ENCODE measurements at places on chromosomes 6 and 20.

DNA sequence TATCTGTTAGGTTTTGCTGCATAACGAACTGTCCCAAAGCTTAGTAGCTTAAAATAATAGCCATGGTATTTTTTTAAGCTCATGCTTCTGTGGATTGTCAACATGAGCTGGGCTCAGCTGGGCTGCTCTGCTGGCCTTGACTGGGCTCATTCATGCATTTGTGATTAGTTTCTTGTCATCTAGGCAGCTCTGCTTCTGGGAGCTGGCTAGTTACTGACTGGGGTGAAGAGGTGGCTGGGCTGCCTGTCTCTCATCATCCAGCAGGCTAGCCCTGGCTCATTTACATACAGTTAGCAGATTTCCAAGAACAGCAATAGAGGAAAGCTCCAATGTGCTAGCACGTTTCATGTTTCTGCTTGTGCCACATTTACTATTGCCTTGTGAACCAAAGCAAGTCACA lies 165.1 kb upstream of the PCSK2 start:
- no peak for DNase-seq

GRCh38 chr6:25476126-25476525 lies 175.9 kb upstream of the SCGN start:
- DNase-seq = no peak

DNA sequence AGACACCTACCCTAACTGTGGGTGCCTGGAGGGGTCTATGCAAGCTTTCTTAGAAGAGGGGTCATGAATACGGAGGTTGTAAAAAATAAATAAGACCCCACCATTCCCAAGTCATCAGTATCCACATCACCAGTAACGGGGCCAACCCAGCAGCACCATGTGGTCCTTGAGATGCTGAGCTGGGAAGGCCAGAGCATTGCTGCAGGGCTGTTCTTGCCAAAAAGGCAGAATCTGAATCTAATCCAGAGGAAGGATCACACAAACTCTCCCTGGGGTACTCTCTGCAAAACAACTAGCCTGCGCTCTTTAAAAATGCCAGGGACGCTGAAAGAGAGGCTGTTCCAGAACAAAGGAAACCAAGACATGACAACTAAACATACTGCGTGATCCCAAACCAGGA lies 43.2 kb downstream of the SSR1 start:
- no peak for DNase-seq

GRCh38 chr20:23118144-23118543 lies 32.0 kb upstream of the CD93 start:
- DNase-seq = no peak

DNA sequence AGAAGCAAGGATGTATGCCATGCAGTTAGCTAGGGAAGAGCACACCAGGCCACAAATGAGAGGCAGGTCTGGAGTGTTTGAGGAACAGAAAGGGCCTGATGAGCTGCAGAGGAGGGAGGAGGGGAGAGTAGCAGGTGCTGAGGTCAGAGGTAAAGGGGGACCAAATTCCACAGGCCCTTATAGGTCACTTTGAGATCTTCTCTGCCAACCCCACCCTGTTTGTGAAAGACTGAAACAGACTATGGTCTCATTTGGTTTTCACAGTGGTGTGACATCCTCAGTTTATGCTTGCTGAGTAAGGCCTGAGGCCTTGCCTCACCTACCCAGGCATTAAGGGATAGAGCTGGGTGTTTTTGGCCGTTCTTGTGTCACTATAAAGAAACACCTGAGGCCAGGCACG lies 187.7 kb upstream of the MYLIP start:
- no peak for DNase-seq

- DNase-seq = no peak
These were observed 152.6 kb downstream of the DNAH8 start for GRCh38 chr6:38867726-38868125.

- DNase-seq = no peak
These were observed 531.7 kb downstream of the TFAP2B start for GRCh38 chr6:51350308-51350904.

GRCh38 chr6:100595456-100595855 lies 130.7 kb upstream of the SIM1 start:
- DNase-seq = no peak

DNA sequence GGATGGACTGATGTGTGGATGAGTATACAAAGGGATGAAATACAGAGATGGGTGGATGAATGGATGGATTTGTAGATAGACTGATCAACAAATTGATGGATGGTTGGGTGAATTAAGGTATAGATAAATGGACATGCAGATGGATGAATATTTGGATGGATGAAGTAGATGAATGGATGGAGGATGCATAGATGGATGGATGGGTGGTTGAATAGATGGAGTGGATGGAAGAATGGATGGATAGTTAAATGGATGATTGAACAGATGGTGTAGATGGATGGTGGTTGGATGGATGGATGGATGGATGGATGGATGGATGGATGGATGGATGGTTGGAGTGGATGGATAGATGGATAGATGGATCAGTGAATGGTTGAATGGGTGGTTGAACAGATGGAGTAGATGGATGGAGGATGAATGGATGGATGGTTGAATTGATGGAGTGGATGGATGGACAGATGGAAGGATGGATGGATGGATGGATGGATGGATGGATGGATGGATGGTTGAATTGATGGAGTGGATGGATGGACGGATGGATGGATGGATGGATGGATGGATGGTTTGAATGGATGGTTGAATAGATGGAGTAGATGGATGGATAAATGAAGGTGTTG lies 15.0 kb downstream of the SLC2A10 start:
- DNase-seq = no peak

GRCh38 chr6:25275436-25275835 lies 3.7 kb upstream of the CARMIL1 start:
- no peak for DNase-seq
